ENCODE measurements at places on chromosomes 1 and 21.

DNA sequence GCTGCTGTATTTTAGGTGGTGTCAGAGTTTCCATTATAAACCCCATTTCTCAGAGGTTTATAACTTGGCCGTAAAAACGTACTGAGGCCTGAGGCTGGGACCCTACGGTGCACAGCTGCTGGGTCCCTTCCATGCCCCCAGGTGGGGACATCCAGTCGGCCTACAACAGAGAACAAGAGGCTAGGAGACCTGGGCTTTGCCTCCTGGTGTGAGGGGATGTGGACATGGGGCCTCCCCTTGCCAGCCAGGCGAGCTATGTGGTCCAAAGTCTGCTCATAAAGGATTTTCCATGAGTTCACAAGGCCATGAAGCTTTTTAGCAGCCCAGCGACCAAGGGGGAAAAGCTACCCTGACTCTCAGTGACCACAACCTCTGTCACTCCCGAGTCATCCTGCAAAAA, 261.5 kb upstream of the VAMP3 start:
- DNase-seq = no peak

DNA sequence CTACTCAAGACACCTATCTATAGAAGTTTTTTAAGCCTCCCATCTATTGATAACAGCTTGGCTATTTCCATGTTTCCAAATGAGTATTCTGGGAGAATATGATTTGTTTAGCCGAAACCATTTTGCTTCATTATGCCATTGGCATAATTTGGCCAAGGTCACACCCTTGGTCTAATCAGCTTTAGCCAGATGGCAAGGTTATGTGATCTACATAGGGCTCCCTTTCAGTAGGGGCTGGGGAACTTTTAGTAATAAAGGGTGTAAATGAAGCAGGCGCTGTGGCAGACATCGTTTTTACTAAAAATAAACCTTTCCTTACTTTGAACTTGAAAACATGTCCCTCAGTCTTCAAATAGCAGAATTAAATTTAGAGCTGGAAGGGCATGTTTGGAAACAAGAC, 3.0 kb upstream of the PDC start:
- no peak for DNase-seq

- DNase-seq = no peak
These were observed 4.0 kb downstream of the CFAP45 start for GRCh38 chr1:159895836-159896545.

GRCh38 chr1:205570796-205571537, 60.8 kb downstream of the ELK4 start:
- DNase-seq = peak; percentile 9

- no peak for DNase-seq
These were observed 141.8 kb upstream of the AJAP1 start for GRCh38 chr1:4512636-4513035.

GRCh38 chr21:27265949-27266348, 299.1 kb upstream of the ADAMTS5 start:
- no peak for DNase-seq

DNA sequence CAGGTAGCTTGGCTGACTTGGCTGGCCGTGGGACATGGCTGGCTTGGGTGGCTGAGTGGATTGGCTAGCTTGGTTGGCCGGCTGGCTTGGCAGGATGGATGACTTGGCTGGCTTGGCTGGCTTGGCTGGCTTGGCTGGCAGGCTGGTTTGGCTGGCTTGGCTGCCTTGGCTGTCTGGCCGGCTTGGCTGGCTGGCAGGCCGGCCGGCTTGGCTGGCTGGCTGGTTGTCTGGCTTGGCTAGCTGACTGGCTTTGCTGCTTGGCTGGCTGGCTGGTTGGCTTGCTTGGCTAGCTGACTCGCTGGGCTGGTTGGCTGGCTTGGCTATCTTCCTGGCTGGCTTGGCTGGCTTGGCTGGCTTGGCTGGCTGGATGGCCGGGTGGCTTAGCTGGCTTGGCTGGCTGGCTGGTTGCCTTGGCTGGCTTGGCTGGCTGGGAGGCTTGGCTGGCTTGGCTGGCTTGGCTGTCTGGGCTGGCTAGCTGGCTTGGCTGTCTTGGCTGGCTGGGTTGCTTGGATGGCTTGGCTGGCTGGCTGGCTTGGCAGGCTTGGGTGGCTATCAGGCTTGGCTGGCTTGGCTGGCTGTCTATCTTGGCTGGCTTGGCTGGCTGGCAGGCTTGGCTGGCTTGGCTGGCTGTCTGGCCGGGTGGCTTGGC, 129.7 kb upstream of the FAM72C start:
- DNase-seq = no peak

DNA sequence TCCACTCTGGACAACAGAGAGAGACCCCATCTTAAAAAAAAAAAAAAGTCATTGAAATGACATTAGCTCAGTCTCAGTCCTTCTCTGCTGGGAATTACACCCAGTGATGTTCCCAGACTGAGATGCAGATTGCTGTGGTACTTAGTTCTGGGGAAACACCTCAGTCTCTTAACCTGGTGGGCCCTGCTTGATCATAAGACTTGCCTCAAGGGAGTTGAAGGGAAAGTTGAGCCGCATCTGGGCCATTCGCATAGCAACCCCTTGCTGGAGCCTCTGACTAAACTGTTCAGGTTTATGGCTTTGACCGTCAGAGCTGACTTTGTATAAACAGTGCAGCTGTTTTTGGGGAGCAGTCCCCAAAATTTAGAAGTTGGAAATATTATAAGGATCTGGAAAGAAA, 13.4 kb downstream of the FCRL4 start:
- DNase-seq = no peak

DNA sequence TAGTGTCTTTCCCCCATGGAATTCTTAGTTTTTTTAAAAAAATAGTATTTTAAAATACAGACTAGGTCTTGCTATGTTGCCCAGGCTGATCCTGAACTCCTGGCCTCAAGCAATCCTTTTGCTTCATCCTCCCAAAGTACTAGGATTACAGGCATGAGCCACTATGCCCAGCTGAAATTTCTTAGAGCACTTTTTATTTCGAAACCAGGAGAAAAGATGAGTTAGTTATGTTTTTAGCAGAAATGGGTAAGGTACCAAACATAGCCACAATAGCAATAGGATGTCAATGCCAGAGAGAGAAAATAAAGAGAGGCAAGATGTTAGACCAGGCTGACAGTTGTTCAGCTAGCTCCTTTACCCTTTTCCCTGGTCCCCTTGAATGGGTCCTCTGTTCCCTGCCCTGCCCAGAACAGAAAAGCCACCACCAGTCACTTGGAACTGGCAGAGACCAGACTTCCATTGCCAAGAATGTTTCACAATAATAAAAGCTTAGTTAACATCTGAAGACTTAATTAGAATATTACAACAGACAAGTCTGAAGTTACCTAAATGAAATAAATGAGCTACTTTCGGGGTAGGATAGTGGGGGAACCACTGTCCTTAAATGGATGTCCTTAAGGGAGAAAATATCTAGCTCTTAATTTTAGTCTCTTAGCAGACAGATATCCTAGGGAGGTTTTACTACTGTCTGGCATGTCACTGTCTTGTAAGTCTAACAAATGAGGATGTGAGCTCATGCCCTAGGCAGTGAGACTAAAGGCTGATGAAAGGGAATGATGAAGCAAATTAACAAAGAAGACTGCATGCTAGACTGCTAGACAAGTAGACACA, 54.3 kb downstream of the ABL2 start:
- no peak for DNase-seq

GRCh38 chr21:34986561-34987500, 62.3 kb downstream of the RUNX1 start:
- DNase-seq = peak; percentile 60

- no peak for DNase-seq
These were observed 10.3 kb downstream of the LIX1L start for GRCh38 chr1:145947551-145947950.

- no peak for DNase-seq
These were observed 29.8 kb upstream of the KIAA0040 start for GRCh38 chr1:175222296-175222938.

- no peak for DNase-seq
These were observed 50.8 kb downstream of the CHD5 start for GRCh38 chr1:6129313-6129712.

DNA sequence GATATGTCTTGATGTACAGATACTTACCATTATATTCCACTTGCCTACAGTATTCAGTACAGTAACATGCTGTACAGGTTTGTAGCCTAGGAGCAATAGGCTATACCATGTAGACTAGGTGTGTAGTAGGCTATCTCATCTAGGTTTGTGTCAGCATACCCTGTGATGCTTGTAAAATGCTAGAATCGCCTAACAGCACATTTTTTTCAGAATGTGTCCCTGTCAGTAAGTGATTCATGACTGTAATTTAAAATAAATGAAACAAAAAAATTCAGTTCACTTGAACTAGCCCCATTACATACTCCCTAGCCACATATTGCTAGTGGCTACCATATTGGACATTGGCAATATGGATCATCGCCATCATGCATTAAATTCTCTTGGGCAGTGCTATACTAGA, 51.3 kb downstream of the CLIC4 start:
- DNase-seq = no peak

DNA sequence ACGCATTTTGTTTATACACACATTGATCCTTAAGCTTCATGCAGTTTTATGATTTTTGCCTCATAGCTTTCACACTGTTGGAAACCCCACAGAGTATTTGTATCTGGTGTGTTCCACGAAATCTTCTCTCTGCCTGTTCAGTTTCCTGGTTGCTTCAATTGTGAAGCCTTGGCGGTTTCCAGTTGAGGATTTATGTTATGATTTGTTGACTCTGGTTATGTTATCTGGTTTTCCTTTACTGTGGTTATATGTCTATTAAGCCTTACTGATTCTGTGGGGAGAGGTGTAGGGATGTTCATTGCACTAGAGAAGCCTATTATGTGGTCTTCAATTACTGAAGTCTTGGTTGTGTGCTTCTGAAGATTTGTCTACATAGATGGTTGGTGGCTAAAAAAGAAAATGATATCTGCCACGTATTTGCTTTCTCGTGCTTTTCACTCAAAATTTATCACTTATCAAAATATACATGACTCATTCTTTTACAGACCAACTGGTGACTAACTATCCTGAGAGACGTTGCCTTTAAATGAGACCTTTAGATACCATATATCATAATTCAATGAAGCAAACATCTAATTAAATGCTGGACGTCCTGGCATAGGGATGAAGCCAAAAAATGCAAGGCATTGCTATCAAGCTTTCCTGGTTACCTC, 488.0 kb upstream of the B3GALT2 start:
- DNase-seq = no peak

GRCh38 chr1:1088029-1088800, 14.1 kb upstream of the RNF223 start:
- no peak for DNase-seq

DNA sequence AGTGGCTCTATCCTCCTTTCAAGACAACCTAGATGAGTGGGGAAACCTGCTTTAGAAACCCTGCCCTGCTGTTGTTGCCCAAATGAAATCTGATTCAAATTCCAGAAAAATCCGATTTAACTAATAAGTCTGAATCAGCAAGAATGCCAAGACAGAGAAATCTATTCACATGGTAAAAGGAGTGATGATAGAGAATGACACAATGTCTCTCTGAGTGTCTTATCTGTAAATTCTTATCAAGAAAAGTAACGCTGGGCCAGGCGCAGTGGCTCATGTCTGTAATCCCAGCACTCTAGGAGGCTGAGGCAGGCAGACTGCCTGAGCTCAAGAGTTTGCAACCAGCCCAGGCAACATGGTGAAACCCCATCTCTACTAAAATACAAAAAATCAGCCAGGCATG, 13.7 kb upstream of the GUCA2A start:
- no peak for DNase-seq

DNA sequence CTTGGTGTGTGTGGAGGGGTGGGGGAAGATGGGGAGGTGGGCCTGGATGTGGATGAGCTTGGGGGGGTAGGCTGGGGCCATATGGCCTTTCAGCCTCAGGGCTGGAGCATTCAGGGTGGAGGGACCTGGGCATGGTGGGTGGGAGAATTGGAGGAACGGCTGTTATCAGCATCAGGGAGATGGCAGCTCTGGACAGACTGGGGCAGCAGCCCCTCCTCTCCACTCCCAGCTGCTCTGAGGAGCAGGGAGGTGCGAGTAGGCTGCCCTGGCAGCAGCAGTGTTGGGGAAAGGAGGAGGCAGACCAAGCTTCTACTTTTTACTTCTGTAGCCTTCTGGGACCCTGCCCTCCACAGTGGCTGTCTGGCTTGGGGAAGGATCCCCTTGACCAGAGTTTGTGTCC, 10.2 kb downstream of the PPFIA4 start:
- DNase-seq = peak; percentile 23

GRCh38 chr1:97767381-97767780, 153.5 kb downstream of the DPYD start:
- DNase-seq = no peak

GRCh38 chr1:62790716-62791115, 6.8 kb downstream of the ATG4C start:
- DNase-seq = no peak

DNA sequence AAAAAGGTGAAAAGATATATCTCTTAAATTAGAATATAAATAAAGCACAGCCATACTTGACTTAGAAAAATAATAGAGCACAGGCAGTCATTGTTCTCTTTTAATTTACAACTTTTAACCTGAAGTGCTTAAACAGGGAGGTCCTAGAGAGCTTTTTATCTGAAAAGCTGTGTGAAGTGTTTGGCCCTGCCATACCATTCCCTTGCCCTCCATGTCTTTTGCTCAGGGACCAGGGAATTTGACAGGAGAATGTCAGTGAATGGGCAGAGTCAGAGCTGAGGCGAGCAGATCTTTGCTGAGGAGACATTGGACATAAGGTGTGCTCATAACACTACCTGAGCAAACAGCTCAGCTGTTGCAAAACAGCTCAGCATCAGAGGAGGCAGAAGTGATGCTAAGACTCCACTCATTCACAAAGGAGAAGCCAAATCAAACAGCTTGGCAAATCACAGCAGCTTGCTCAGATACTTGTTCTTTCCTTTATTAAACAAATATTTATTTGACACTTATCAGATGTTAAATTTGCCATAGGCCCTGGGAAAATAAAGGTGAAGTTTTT, 14.9 kb upstream of the MGST3 start:
- DNase-seq = no peak

DNA sequence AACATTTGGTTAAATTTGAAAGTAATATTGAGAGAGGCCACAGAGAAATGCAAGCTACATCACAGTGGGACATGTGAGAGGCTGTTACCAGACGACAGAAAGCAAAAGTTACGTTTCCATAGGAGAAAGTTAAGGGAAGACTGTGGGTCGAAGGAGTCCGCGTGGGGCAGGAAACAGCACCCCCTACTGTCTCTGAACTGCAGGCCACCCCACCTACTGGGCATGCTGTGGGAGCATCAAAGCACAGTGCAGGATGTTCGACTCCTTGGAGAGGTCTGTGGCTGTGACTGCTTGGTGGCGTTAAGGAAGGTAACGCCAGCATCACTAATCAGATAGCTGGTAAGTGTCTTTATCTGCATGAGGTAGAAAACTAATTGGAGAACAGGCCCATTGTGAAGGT, 123.9 kb downstream of the PTBP2 start:
- peak; percentile 50 for DNase-seq

GRCh38 chr1:55198044-55198443, 17.1 kb downstream of the USP24 start:
- DNase-seq = no peak

DNA sequence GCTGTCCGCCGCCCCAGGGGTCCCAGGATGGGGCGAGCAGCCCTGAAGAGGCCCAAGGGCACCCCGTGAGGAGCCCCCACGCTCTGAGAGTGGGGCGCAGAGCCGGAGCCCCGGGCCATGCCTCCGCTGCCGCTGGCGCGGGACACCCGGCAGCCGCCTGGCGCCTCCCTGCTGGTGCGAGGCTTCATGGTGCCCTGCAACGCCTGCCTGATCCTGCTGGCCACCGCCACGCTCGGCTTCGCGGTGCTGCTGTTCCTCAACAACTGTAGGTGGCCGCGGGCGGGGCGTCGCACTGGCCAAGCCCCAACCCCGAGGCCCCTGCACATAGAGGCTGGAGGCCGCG, 14.5 kb downstream of the AGRN start:
- DNase-seq = no peak

GRCh38 chr1:187991944-187992343, 1163.2 kb downstream of the PLA2G4A start:
- DNase-seq = no peak

- DNase-seq = no peak
These were observed 32.3 kb downstream of the RRAGC start for GRCh38 chr1:38827318-38827717.
